ENCODE measurements at places on chromosomes 3 and 15.
A peak's percentile ranks its signal among the peaks of the same experiment; 100 is the strongest.

- DNase-seq, result no peak
These were observed 2.3 kb downstream of the LRRC28 start for GRCh38 chr15:99253381-99254090.

DNA sequence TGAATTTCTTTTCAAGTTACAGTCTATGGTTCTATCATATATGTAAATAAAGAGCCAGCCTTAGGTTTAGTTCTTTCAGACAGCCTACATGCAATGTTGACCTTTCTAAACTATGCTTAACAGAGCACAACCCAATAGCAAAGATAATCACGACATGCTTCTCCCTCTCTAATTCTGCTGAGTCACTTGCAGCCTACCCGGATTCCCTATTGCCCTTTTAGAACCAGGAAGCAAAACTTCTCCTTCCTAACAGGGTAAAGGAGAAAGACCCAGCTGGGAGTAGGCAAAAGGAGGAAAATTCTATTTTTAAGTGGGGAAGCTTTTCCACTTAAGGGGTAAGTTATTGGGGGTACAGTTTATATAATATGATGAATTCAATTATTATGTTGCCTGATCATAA is 79.3 kb downstream of the SLC7A14 start:
- DNase-seq, result no peak

- no peak for DNase-seq
These were observed 57.6 kb downstream of the CLDN11 start for GRCh38 chr3:170476291-170476690.

GRCh38 chr3:24678421-24678865 is 183.8 kb upstream of the THRB start:
- DNase-seq, result no peak

GRCh38 chr3:31410411-31410810 is 122.3 kb upstream of the STT3B start:
- DNase-seq, result no peak

DNA sequence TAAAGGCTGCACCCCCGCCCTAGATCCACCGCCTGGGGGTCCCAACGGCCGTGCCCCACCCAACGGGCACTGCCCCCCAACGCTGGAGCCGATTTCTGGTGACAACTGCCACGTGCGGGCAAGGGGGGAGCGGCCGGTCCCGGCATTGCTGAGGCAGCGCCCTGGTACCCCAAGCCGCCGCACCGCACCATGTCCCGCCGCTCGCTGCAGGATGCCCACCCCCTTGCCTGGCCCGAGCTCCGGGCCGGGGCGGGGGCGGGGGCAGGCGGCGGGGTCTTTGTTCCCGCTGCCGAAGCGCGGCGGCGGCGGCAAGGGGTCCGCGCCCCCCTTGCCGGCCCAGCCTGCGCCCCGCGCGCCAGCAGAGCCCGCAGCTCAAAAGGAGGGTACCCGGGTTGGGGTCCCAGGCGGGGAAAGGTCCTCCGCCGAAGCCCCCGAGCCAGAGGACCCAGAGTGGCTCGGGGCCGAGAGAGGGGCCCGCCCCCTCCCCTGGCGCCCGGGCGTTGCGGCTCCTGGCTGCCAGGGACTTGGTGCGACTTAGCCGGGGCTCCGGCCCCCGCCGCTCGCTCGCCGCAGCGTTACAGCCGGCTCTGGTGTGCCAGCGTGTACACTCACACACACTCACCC is 678 bp downstream of the SEMA7A start:
- DNase-seq, result no peak

DNA sequence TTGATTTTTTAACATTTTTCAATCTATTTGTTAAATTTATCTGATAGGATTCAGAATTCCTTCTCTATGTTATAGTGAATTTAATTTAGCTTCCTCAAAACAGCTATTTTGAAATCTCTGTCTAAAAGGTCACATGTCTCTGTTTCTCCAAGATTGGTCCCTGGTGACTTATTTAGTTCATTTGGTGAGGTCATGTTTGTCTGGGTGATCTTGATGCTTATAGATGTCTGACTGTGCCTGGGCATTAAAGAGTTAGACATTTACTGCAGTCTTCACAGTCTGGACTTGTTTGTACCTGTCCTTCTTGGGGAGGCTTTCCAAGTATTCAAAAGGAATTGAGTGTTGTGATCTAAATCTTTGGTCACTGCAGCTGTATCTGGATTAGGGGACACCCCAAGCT is 169.5 kb upstream of the C2CD4B start:
- no peak for DNase-seq

- DNase-seq, result no peak
These were observed 24.0 kb downstream of the OSBPL10 start for GRCh38 chr3:31957106-31957505.

- peak; percentile 57 for DNase-seq
These were observed 77.7 kb downstream of the CEMIP start for GRCh38 chr15:80856809-80857377.

DNA sequence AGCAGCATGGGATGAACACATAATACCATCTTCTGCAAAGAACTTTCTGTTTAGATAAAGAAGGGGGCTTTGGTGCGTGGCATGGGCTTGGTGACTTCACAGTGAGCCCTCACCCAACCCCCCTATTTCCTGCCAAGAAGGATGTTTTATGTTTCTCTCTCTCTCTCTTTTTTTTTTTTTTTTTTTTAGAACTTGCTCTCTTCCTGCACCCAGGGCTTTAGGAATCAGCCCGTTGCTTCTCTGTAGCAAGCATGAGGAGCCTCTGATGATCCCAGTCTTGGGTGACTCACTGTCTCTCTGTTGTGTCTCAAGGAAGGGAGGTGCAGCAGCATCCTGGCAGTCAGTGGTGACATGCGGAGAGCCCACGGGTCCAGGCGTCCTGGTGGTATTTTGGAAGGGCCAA is 49.1 kb downstream of the CCK start:
- no peak for DNase-seq

- DNase-seq, result peak; percentile 68
These were observed 26.7 kb downstream of the MELTF start for GRCh38 chr3:197002701-197003454.

DNA sequence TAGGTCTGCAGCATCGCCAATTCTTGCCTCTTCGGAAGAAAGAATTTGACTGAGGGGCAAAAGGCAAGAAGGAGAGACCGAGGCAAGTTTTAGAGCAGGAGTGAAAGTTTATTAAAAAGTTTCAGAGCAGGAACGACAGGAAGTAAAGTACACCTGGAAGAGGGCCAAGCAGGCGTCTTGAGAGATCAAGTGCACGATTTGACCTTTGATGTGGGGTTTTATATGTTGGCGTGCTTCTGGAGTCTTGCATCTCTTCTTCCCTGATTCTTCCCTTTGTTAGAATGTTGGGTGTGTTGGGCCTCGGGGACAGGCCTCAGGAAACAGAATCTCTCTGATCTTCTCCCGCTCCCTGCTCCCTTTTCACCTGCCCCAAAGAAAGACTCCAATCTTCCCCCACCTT is 40.6 kb upstream of the FLNB start:
- DNase-seq, result no peak

- DNase-seq, result peak; percentile 70
These were observed 23.6 kb downstream of the FAH start for GRCh38 chr15:80176443-80176842.

DNA sequence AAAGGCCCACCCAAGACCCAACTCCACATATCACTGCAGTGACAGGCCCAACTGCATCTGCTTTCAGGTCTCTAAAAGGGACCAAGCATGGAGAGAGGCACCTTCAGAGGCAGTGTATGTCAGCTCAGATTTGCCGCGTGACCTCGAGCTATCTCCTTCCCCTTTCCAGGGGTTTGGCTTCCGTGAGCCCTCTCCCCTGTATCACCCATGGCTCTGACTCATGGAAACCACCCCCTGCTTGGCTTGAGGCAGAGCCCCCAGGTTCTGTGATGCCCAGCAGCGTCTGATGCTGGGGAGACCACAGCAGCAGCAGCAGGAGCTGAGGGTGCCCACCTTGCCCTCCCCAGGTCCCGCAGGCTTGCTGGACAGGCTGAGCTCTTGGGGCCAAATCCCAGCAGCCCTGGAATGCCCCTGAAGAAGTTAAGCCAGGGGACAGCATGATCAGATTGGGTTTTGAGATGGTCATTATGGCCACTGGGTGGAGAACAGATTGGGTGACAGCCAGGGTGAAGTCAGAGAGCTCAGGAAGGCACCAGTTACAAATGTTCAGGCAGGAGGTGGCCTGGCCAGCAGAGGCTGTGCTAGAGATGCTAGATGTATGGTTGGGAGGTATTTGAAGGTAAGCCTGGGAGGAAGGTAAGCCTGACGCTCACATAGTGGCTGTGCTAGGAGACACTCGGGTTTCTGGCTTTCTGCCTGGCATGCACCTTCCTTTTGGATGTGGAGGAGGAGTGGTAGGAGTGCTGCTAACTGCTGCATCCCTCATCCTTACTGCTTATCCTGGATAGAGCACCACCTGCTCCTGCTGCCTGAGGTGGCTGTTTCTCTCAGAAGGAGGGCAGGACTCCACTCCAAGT is 42.9 kb downstream of the FGD5 start:
- DNase-seq, result no peak

DNA sequence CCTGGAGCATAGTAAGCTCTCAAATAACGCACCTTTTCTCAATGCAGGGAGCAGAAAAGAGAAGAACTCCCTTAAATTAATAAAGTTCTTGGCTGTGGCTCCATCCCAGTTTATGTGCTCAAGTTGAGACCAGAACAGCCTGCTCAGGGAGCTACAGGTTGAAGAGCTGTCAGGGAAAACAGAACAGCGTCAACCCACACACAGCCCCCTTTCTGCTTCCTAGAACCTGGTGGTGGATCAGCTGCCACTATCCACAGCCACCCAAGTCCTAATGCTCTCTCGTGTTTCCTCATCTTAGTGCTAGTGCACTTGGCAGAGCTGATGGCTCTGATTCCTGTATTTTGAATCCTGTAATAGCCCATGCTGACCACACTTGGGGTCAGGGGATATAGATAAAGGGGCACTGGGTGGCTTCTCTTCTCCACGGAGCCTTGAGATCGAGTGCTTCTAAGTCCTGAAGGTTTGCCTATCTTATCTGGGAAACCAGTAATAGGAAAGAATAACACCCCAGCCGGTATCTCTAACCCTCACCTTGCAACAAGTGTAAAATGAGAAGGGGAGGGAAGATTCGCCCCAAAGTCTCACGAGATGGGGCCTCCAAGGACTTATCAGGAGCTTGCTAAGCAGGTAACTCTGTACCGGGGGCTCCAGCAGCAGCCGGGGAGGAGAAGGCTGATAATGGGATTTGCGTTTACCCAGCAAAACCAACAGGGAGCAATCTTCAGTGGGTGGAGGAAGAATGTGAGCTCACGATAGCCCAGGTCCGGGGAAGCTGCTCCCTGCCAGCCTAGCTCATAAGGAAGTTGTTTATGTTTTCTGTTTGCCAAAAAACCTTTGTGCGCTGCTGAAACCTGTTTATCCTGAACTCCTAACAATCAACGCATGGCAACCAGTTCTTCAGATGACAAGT is 136.2 kb upstream of the ICE2 start:
- DNase-seq, result no peak

- DNase-seq, result no peak
These were observed 34.7 kb downstream of the HMCES start for GRCh38 chr3:129313415-129313664.

DNA sequence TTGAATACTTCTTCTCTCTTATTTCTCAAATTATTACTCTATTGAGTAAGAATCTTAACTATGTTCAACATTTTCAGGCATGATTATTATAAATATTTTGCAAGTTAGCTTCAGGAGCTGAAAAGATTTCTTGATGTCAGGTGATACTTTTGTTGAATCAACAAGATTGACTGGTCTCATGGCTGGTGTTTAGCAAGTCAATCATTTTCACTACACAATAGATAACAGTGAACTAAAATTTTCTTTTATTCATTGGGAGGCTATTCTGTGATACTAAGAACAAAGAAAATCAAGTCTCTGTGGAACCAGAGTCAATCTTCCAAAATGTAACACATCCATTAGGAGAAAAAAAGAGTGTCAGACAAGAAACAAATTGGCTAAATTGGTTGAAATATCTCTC is 476.7 kb downstream of the CNTN3 start:
- DNase-seq, result no peak

GRCh38 chr3:173214576-173214975 is 73.5 kb upstream of the SPATA16 start:
- DNase-seq, result no peak

DNA sequence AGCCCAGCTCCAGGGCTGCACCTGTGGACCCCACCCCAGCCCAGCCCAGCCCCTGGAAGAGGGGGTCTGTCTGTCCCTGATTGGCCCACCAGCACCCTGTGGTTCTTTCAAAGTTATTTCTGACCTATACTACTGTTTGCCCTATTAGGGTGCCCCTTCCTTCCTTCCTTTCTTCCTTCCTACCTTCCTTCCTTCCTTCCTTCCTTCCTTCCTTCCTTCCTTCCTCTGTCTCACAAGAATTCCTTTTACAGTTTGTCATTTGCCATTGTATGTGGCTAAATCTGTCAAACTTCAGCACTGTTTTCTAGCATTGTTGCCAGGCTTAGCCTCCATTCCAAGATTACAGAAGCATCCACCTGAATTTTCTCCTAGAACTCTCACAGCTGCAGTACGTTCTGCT is 66.9 kb downstream of the KLF15 start:
- no peak for DNase-seq

- DNase-seq, result no peak
These were observed 6.1 kb upstream of the EIF2B5 start for GRCh38 chr3:184129012-184129411.

DNA sequence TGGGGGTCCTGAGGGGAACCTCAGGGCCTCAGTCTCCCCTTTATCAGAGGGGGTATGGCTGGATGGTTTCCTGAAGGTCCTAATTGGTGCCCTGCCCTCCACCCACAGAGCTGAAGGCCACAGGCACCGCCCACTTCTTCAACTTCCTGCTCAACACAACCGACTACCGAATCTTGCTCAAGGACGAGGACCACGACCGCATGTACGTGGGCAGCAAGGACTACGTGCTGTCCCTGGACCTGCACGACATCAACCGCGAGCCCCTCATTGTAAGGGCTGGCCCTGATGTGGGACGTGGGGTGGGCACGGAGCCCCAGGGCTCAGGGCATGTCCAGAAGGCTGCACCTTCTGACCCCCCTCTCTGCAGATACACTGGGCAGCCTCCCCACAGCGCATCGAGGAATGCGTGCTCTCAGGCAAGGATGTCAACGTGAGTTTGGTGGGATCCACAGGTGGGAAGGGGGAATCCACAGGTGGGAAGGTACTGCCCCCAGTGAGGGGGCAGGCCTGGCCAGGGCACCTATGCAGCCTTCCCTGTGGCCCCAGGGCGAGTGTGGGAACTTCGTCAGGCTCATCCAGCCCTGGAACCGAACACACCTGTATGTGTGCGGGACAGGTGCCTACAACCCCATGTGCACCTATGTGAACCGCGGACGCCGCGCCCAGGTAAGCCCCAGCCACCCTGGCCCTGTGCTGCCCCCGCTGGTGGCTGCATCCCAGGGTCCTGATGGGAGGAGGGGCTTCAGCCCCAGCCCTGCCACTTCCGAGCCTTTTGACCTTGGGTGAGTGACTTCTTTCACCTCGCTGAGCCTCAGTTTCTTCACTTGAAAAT is 17.5 kb upstream of the GNAT1 start:
- DNase-seq, result no peak

GRCh38 chr3:23874359-23875112 is 42.3 kb downstream of the NKIRAS1 start:
- DNase-seq, result no peak
